ENCODE measurements at places on chromosomes 2 and 18.

DNA sequence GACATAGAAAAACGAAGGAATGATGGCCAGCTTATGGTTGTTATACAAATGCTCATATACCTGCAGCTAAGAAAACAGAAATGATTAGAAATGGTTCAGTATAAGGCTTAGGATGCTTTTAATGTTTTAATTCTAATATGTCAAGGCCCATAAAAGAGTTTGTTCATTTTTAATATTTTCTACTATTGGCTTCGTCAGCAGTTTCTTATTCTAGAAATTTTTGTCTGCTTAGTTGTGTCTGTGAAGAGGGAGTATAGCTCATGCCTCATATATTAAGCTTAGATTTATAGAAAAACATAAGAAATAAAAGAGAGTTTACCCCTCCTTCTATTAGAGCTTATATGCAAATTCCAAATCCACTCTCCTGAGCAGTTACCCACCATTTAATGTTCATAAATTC, 292.6 kb downstream of the SLC8A1 start:
- DNase-seq: no peak

DNA sequence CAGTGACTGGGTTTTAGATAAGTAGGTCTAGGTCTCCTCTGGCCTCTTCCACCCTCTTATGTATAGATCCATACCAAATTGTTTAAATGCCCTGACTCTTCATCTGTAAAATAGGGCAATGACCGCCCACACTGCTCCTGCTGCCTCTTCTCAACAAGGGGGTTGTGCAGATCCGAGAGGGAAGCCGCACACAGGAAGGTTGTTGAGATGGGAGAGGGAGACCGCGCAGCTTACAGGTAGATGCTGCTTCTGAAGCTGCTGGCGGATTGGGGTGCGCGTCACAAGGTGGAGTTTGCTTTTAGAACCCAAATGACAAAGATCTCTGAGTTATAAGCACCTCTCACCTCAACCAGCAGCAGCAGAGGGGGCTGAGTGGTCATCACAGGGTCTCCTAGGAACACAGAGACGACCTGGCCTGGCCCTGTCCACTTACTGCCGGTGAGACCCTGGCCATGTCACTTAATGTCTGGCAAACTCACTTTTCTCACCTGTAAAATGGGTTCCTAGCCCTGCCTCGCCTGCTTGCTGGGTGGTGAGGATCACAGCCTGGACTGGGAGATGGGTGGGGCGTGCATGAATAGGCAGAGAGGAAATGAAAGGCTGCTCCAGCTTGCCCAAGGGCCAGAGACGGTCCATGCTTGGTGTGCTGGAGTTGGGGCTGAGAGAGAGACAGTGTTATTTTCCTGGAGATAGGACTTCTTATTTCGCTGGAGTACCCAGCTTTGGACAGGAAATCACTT, 251.3 kb downstream of the EIPR1 start:
- no peak for DNase-seq

DNA sequence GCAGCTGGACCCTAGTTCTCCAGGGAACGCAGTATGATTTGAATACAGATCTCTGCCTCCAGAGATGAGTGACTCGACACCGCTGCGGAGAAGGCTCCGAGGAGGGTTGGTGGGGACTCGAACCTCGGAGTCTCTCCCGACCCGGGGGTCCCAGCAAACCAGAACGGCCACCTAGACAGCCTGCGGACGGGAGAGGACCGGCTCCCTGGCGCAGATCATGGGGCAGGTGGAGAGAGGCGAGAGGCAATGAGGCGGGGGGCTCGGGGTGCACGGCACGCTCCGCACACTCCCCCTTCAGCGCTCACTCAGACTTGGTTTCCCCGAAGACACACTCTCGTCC, 12.6 kb downstream of the DYSF start:
- no peak for DNase-seq

GRCh38 chr18:68840554-68841263, 42.8 kb downstream of the CCDC102B start:
- DNase-seq: no peak

GRCh38 chr2:237669283-237669627, 41.9 kb downstream of the LRRFIP1 start:
- DNase-seq: no peak

- peak; percentile 50 for DNase-seq
Measured at GRCh38 chr2:149329068-149329467, 1.3 kb upstream of the LYPD6 start.

Data from NCI-H1694 (cell line).